ENCODE measurements at places on chromosomes 6 and 20. TPM values are rescaled to one million over a fixed set of nuclear protein-coding genes. Genes with fewer than 3 reads are reported as not detected.

DNA sequence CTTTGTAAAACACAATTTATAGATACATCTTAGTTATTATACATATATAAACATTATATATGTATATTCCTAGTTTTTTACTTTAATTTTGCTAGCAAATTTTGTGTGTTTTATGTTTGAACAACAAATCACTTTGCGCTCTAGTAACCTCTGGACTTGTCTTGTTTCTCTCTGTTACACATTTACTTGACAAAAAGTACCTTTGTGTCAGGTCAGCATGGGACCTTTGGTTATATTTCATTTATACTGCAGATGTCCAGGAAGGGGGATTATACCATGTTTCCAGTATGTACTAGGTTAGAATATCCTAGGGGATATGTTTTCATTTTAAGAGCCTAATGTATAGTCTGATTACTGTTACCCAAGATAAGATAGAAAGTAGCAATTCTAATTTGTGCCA, 28.5 kb upstream of the ELOVL5 start:
- no peak for DNase-seq

Gene TUBB1
- 0.16 TPM for total RNA-seq

Gene MAFB
- total RNA-seq: 6.1 TPM

DNA sequence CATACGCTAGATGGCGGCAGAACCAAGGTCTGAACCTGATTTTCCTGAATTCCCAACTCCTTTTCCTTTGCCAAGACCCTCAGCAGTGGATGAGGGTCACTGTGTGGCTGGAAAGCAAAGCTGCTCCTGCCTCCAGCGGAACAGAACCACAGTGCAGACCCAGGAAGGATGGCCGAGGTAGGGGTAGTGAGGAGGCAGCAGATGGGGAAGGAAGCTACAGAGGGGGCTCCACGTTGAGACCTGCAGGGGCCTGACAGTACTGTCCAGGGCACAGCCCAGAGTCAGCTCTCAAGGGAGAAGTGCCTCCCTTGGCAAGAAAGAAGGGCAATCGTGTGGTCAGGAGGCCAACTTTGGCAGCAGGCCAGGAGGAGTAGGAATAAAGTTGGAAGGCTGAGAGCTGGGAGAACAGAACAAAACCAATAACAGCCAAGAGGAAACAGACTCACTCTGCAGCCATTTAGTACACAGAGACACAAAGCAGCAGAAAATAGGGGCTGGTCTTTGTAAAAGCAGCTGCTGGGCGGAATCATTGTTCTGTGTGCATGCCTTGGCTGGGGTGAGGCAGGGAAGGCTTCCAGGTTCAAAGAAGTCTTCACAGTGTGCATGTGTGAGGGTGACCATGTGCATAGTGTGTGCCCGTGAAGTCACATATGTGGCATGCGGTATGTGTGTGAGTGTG, 3.1 kb downstream of the GABRR2 start:
- DNase-seq: peak; percentile 44

DNA sequence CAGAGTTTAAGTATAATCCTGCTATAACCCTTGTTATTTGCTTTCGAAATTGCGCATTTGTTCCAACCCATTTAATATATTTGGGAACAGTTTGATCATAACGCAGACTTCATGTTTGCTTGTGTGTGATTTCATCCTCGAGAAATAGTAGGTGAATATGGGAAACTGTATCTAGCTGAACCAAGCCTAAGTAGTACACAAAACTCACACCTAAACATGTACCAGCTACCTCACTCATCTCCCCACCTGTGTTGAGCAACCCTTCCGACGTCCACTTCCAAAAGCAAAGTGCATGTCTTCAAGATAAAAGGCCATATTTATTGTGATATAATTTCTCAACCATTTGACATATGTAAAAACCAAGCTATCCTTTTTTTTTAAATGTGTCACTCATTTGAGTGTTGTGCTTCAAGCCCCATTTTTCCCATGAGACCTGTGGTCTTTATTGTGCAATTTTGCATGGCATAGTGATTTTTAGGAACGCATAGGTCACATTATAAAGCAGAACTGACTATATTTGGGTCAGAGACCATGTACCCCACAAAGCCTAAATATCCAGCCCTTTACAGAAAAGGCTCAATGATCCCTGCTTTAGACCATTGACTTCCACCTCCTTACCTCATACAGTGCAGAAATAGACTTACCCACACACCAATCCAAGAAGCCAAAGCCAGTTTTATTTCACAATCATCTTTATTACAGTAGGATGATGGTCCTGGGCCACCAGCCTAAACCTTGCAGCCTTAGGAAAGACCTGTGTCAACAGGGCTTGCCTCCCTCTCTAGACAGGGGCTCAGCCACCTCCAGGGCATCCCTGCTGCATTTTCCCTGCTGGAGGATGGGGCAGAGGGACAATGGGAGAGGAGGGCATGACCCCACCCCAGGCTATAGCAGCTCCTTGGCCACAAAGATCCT, 7.1 kb downstream of the CCND3 start:
- DNase-seq: no peak

GRCh38 chr6:90127595-90127994, 169.0 kb downstream of the BACH2 start:
- DNase-seq: no peak

DNA sequence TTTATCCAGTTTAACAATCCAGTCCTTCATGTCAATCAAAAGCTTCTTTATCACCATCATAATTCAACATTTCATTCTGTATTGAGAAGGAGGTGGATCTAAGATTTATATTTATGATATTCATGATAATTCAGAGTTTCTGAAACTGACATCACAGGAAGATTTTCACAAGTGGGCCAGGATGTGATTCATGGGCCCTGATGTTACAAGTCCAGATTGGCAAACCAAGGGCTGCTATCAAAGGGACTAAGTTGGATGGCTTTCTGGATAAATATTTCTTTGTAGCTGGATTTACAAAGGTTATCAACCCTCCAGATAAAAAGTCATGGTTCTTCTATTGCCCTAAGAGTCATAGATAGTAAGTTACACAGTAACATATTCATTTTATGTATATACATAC, 866.5 kb downstream of the KIF16B start:
- no peak for DNase-seq

- no peak for DNase-seq
Observed at GRCh38 chr6:106508834-106509233, 120.5 kb downstream of the RTN4IP1 start.

DNA sequence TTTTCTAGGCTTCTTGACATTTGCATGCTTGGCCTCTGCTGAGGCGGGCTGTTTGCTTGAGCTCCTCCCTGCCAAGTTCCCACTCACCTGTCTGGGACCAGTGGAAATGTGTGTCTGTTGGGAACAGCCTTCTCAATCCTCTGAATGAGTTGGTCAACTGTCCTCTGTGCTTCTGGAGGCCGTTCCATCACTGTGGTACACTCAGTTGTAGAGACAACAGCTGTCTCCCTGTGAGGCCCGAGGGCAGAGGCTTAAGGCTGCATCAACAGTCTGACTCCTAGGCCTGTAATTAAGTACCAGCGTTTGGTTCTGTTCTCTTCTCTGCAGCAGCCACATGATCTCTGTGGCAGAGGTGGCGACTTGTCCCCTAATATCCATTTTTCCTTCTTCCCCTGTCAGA, 110.9 kb downstream of the CDC5L start:
- no peak for DNase-seq

DNA sequence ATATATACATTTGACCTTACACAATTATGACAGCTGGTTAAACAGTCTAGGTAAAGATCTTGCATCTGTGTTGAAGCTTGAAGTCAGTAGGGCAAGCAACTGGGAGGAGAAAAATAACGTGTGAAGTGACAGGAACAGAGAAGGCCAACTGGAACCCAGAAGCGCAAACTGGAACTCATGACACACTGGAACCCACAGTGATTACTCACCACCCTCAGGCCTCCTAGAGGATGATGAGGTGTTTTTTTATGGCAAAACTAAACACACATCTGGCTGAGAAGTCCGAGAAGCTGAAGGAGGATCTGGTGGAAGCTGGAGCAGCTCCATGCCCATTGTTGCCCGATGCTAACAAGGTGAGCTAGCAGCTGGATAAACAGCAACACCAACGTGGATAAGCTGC, 108.1 kb downstream of the TMEM200A start:
- DNase-seq: no peak

DNA sequence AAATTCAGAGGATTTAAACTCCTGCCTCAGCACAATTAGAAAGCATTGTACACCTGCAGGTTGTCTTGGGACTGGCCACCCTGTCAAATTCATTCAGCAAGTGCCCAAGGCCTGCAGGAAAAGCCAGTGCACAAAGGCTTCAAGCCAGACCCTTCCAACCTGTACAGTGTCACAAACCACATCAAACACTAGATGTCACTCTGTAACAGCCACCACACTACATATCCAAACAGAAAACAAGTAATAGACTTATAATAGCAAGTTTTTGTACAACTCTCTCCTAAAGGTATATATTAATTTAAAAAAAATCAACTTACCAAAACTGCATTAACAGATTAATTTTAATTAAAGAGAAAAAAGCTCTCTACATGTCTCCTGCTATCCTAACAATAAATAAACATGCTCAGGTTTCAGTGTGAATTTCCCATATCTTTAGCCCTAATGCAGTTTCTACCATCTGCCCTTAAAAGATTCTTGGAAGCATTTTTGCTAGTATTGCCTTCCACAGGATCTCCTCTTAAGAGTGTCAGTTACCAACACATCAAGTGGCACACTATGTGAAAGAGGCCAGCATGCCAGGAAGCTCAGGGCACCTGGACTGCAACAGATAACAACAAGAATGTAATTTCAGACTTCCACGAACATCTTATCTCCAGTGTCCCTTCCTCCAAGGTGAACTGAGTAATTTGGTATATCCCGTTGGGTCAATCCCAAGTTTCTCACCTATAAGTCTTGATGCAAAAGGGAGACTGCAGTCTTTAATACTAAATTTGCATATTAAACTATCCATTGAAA, 47.5 kb downstream of the RALGAPA2 start:
- no peak for DNase-seq

Gene ERVFRD-1
- total RNA-seq: not detected

Gene KCNS1
- total RNA-seq: 0.07 TPM

DNA sequence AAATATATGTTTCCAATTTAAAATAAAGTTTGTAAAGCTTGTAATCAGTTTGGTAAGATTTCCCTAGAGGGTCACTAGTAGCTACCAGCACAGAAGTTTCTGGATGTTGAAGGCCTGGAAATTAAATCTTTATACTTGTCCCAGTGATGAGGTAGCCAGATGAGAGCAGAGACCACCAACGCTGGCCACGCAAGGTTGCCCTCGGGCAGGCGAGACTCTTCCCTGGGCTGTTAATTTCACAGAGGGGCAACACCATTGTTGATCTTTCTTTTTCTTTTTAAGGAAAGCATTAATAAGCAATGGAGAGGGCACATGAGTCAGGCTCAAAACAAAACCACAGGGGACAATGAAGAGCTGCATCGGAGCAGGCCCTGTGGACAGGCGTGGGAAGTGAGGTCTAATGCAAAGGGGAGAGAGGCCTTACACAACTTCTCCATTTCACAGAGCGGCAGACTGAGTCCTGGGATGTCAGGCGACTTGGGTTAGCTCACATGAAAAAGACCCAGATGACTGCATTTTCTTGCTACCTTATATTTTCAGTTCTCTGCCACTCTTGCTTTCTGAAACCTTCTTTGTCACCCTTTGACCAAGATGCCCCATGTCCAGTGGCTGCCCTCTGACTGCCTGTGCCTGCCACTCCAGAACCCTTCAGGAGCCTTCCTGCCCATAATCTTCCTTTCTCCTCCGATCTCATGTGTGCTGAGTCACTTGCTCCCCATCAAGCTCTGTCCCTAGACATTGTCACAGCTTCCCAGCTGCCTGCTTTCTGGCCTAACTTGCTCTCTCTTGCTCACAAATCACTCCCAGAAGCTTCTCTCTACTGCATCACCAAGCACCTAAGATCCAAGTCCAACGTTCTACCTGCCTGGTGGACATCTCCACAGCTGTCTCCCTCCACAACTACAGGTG, 107.7 kb upstream of the CDYL start:
- no peak for DNase-seq

DNA sequence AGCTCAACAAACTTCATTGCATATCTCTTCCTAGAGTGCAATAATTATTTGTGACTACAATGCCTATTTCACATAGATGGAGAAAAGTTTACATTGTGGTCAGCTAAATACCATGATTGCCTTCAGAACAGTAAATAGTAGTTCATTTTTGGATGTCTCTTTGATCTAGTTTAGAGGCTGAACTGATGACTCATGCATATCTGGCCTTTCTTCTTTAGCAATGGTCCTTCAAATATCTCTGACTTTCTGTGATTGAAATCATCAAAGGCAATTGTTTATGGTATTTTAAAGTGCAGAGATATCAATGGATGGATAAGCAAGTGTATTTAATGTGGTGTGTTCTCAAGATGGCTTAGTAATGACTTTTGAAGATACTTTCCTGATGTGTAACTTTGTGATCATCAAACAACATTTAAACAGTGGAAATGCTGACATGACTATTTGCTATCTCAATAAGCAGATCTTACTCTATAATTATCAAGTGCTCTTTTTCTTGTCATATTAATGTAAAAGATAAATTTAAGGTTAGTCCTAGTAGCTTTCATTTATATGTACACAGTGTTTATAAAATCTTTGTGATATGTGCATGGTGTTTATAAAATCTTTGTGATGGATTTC, 523.7 kb upstream of the SLC35B3 start:
- DNase-seq: no peak

Gene PRDM1
- 8.9 TPM for total RNA-seq

DNA sequence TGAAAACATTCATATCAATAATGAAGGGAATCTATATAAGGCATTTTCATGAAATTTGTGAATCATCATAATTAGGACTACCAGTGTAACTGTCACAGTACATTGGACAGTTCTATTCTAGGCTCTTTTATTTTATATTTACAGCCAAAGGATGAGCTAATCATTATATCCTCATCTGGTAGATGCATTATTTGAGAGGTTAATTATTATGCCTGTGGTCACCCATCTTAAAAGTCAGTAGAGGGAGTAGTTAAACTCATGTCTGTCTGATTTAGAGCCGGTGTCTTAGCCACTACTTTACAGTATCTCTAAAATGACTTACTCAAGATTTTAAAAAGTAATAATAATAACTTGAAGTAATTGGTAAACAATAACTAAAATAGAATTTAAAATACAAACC, 899.3 kb upstream of the MAP3K7 start:
- no peak for DNase-seq

DNA sequence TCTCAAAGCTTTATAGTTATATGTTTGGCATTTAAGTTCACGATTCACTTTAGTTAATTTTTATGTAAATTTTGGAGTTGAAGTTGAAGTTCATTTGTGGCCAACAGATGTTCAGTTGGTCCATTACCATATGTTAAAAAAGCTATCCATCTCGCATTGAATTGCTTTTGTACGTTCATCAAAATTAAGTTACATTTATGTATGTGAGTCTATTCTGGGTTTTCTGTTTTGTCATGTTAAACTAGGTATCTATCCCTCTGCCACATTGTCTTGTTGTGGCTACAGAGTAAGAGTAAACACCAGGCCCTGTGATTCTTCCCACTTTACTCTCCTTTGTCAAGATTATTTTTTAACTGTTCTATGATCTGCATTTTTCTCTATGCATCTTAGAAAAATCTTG, 237.3 kb downstream of the BMP2 start:
- DNase-seq: no peak

Data from progenitor cell of endocrine pancreas (in vitro differentiated cells).